Naive thymus-derived CD8-positive, alpha-beta T cell (primary cell): ENCODE measurements at places on chromosomes 3 and 15. TPM values are rescaled to one million over a fixed set of nuclear protein-coding genes. Genes with fewer than 3 reads are reported as not detected.

Gene AP3B2
- 0.36 TPM for polyA plus RNA-seq

Gene SOX14
- not detected for polyA plus RNA-seq

DNA sequence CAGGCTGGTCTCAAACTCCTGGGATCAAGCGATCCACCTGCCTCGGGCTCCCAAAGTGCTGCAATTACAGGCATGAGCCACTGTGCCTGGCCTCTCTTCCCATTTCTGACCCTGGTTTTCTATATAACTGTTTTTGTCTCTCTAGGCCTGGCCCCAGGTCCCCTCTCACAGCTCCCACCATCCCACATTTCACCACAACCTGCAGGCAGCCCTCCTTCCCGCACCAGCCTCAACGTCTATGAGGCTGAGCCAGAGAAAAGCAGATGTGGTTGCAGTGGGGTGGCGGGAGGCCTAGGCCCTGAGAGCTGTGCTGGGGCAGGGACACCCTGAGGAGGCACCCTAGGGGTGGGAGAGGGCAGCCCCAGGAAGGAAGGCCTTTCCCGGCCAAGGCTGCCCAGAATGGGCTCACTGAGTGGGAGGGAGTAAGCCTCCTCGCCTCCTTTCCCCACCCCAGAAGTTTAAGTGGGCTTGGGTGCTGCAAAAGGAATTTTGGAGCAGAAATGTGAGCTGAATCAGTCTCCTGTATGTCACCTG is 99.7 kb downstream of the LSM3 start:
- no peak for DNase-seq
- H3K4me3 ChIP-seq, result no peak overlapping the region
- peaks cover 4% of the 10 kb centered on the region for H3K4me1 ChIP-seq
- H3K27me3 ChIP-seq, result no peaks in the 10 kb centered on the region
- H3K36me3 ChIP-seq, result no peaks in the 10 kb centered on the region

DNA sequence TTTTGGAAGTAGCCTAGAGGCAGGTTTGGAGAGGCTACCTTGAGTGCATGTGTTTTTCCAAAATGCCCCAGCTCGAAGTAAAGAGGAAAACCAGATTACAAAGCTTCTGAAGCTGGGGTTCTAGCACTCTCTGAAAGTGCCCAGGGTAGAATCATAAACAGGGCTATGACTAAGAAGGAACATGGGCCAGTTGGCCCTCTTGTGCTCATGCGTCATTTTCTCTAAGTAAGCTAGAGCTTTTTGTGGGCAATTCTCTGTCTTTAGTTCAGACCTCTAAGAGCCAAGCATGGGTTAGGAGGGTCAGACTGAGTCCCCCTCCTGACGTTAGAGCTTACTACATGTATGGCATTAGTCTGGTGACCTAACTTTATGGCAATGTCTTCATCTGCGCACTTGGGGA is 129.5 kb upstream of the UMPS start:
- H3K27ac ChIP-seq, result no peak overlapping the region
- H3K36me3 ChIP-seq, result no peaks in the 10 kb centered on the region
- H3K4me1 ChIP-seq, result no peaks in the 10 kb centered on the region
- DNase-seq, result no peak
- H3K4me3 ChIP-seq, result no peak overlapping the region

DNA sequence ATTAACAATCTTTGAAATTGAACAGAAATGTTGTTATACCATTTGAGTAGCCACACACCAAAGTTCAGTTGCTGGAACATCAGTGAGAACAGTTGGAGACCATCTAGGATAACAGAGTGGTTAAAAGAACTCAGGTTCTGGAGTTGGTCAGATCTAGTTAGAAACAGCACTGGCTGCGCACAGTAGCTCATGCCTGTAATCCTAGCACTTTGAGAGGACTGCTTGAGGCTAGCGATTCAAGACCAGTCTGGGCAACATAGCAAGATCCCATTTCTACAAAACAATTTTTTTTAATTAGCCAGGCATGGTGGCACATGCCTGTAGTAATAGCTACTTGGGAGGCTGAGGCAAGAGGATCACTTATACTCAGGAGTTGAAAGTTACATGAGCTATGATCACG is 7.6 kb upstream of the PKM start:
- H3K4me3 ChIP-seq, result no peak overlapping the region
- no peak overlapping the region for H3K27ac ChIP-seq
- no peaks in the 10 kb centered on the region for H3K27me3 ChIP-seq
